ENCODE measurements at places on chromosomes 12 and 14. TPM values are rescaled to one million over a fixed set of nuclear protein-coding genes. Genes with fewer than 3 reads are reported as not detected.

DNA sequence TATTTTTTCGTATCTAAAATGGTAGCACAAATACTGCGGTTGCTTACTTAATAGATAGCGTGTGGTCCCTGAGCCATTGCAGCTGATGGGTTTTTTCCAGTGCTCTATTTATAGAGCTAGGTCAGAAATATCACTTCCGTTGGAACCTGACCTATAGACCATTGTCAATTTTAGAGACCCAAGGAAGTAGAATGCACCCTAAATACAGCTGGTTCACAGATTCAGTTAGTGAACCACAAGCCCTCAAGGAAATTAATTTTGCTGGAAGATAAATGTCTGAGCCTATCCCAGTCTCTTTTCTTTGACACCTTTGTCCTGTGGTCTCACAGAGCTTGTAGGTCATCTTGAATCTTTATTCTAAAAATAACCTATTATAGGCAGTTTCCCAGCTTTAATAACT lies 391.0 kb downstream of the ZFP36L1 start:
- DNase-seq = no peak

- DNase-seq = no peak
Observed at GRCh38 chr12:54716261-54716660, 68.1 kb upstream of the DCD start.

DNA sequence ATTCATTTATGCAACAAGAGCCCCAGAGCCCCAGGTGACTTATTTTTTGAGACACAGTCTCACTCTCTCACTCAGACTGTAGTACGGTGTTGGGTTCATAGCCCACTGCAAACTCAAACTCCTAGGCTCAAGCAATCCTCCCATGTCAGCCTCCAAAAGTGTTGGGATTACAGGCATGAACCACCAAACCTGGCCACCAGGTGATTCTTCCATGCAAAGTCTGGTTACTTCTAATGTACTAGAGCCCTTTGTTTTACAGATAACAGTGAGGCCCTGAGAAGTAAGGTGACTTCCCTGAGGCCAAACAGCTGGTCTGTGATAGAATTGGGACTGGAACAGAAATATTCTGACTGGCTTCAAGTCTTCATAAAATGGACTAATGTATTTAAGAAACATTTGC lies 10.0 kb upstream of the KCNK10 start:
- DNase-seq = no peak

- no peak for DNase-seq
Observed at GRCh38 chr14:103179094-103179493, 55.8 kb downstream of the TNFAIP2 start.

DNA sequence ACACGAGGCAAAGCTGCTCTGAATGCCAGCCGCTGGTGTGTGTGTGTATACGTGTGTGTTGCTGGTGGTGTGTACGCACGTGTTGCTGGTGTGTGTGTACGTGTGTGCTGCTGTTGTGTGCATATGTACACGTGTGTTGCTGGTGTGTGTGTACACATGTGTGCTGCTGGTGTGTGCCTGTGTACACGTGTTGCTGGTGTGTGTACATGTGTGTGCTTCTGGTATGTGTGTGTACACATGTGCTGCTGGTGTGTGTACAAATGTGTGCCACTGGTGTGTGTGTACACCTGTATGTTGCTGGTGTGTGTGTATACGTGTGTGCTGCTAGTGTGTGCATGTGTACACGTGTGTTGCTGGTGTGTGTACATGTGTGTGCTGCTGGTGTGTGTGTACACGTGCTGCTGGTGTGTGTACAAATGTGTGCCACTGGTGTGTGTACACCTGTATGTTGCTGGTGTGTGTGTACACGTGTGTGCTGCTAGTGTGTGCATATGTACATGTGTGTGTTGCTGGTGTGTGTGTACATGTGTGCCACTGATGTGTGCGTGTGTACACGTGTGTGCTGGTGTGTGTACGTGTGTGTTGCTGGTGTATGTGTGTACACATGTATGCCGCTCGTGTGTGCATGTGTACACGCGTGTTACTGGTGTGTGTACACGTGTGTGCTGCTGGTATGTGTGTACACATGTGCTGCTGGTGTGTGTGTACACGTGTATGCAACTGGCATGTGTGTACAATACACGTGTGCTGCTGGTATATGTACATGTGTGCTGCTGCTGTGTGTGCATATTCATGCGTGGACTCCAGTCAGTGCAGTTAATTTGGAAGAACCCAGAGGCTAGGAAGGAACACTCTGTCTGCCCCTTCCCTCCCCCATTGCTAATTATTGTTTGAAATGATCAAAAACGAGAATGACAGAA lies 47.2 kb downstream of the CACNA2D4 start:
- DNase-seq = no peak

DNA sequence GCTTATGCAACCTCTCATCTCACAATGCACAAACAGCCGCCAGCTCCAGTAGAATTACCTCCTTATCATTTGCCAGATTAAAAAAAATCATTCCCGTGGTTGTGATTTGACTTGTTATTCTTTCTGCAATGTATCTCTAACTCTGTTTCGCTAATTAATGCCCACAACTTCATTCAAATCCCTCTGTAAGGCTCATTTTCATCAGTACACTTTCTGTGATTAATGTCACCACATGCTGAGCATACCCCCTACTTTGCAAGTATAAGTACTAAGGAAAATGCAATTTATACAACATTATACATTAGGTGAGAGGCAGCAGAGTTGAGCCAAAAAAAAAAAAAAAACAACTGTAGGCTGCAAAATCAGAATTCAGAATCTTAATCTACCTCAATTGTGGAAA lies 166.0 kb downstream of the FSCB start:
- DNase-seq = no peak

GRCh38 chr12:39771456-39771855 lies 151.9 kb upstream of the ABCD2 start:
- DNase-seq = no peak

DNA sequence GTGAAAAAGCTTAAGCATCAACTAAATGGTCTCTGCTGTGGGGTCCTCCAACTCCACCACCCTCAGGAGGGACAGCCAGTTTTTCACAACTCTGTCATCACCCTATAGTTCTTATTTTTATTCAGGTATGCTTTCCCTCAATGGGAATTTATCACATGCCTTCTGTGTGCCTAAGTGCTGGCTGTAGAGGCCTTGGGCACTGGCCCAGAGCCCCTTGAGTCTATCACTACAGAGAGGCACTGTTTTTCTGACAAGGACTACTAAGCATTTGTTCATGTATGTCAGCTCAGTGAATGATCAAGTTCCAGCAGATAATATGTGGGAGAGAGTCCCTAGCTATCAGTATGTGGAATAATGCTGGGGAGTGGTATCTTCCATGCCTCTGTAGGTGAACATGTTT lies 463.9 kb downstream of the NPAS3 start:
- no peak for DNase-seq

DNA sequence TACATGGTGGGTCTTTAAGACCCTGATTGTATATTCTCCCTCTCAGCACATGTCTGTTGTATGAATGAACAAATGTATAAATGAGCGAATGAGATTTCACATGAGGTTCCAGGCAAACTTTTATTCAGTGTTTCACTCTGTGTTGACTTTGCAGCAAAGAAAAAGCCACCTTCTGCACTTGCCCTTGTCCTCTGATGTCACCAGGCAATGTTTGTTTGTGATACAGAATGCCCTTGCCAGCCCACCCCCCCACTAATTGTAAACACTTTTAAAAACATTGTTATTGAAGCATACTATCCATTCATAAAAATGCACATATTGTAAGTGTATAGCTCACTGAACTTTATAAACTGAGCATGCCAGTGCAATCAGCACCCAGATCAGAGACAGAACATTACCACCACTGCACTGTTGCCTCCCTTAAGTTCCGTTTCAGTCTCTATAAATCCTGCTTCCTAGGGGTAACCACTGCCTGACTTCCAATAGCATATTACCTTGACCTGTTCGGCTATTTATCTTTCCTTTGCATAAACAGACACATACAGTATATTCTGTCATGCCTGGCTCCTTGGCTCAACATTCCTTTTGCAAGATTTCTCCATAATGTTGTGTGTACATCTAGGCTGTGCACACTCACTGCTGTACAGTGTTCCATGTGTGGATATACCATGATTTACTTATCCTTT lies 11.3 kb upstream of the LTA4H start:
- DNase-seq = no peak

DNA sequence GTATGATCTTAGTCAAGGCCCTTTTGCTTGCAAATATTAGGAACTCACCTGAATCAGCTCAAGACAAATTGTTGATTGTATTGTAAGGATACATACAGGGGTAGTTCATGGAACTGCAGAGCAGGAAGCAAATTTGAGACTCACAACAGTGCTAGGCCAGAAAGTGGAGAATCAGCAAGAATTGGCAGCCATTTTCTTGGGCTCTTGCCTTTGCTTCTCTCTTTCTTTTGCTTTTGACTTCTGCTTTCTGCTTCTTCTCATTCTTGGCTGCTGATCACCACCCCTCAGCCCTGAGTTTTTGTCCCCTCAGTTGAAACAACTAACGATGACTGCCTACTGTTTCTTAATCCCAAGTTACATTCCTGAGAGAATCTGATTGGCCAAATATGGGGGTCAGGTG lies 34.8 kb downstream of the KCNK13 start:
- DNase-seq = no peak

DNA sequence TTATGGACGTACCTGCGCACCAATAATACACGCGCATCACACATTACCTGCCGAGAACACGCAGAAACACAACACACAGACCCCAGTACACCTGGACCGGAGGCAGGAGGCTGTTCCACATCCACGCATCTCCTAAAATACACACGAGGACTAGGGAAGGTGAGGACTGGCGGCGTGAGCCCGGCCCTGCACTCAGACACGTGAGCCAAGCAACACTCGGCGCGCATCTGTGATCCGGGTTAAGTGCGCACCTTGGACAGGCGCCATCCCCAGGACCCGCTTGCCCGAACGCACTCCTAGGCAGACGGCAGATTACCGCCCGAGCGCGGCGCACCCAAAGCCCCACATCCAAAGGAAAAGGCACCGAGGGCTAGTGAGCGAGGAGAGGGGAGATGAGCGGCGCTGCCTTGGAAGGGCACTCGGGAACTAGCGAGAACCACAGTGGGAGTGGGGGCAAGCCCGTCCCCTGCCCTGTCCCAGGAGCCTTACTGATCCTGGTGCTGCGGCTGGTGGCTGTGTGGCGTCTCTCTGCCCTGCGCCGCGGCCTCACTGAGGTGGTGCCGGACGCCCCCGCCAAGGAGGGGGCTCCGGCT lies 417 bp downstream of the GLS2 start:
- DNase-seq = no peak

- no peak for DNase-seq
Observed at GRCh38 chr12:87283111-87283510, 746.1 kb downstream of the C12orf50 start.

- DNase-seq = no peak
Observed at GRCh38 chr14:32102152-32102787, 25.2 kb downstream of the ARHGAP5 start.

GRCh38 chr14:104094709-104095425 lies 9.4 kb downstream of the ASPG start:
- no peak for DNase-seq

DNA sequence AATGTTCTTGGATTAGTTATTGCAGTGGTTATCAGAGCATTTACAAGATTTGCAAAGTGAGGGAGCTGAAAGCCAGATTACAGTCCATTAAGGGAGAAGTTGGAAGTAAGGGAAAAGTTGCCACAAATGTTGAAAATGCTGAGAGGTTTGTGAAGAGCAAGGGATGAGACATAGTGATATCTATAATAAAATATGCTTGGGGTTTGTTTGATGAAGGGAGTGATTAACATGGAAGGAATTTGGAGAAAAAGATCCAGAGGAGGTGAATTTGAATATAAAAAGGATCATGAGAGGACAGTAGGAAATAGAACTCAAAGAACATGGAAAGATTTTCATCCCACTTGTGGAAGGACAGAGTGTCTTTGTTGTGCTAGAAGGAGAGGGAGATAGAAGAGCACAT lies 19.3 kb upstream of the CCER1 start:
- DNase-seq = no peak

GRCh38 chr12:97612075-97612474 lies 149.5 kb downstream of the RMST start:
- no peak for DNase-seq

GRCh38 chr12:103247531-103247930 lies 248.2 kb downstream of the C12orf42 start:
- DNase-seq = no peak

DNA sequence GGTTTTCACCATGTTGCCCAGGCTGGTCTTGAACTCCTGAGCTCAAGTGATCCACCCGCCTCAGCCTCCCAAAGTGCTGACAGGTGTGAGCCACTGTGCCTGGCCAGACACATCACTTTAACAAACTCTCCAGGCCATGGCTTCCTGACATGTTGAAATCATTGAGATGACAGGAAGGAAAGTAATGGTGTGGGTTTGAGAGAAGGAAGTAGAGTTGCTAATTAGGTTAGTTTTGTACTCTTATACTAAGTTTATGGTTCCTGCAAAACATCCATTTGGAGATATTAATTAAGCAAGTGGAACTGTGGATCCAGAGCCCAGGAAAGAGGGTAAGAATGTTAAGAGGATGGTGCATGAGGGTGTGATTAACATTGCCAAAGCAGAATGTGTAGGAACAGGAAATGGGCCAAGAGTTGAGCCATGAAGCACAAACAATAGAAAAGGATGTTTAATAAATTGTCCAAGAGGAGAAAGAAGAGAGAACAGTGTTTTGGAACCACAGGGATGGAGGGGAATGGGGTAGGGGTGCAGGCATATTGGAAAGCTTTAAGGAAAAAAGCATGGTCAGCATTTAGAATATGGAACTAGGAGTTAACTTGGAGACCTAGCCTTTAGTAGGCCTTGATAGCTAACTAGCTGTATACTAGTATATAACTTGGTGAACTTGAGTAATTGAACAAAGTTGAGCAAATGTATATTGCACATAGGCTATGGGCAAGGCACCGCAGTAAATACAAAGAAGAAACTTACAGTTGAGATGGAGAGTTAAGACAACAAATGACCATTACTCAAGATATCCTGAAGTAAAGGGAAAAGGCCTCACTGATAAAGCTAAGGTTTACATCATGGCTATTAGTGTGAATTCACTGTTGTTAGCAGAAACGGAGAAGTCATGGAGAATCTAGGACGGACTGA lies 91.3 kb upstream of the DNM1L start:
- DNase-seq = no peak

GRCh38 chr12:121960541-121960940 lies 42.1 kb downstream of the CFAP251 start:
- no peak for DNase-seq

- DNase-seq = no peak
Observed at GRCh38 chr12:63006536-63006935, 71.6 kb upstream of the PPM1H start.

DNA sequence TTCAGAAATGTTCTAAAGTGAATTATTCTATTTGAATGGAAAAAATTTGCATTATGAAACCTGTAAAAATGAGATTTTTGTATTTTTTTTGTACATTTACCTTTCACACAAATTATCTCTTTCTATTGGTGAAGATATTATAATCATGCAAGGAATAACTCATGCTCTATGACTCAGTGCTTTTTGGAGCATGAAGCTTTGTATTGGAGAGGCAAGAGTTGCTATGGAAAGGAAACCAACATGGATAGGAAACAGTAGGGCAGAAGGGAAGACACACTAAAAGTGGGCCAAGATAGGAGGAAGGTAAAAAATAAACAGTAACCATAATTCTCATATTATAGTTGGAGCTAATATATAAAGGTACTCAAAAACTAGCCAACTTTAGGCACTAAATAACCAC lies 79.0 kb downstream of the PLCZ1 start:
- no peak for DNase-seq

Gene GRIN2B
- 0.10 TPM for total RNA-seq

Gene GDF3
- 0.53 TPM for total RNA-seq

Gene PSMA3
- 192 TPM for total RNA-seq

Gene ACOT4
- total RNA-seq = 0.29 TPM

Gene TSPAN8
- not detected for total RNA-seq

Gene CYP27B1
- 1.1 TPM for total RNA-seq

Gene LRTM2
- total RNA-seq = not detected
